ENCODE measurements at places on chromosomes 5 and 9.

DNA sequence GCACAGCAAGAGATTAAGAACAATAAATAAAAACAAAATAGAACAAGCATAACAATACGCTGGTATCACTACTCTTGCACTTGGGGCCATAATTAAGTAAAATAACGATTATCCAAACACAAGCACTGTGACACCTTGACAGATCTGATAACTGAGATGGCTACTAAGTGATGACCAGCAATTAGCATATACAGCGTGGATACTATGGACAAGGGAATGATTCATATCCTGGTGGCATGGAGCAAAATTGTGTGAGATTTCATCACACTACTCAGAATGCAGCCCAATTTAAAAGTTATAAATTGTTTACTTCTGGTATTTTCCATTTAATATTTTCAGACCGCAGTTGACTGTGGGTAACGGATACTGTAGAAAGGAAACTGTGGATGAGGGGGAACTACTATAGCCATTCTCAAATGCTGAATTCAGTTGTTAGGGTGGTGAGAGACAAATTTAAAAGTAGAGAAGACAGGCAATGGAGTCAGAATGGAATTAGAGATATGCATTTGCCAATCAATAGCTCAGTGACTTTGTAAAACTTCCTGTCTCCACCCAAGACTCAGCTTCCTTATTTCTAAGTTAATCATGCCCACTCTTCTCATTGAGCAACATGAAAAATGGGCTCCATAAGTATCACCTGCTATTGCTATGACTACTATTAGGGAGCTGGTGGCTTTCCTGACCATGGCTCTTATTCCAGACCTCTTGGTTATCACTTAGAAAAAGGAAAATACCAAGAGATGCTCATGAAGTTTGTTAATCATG, 300.8 kb downstream of the TRIM32 start:
- no peak for DNase-seq

GRCh38 chr9:91162311-91162710, 199.4 kb downstream of the AUH start:
- no peak for DNase-seq

DNA sequence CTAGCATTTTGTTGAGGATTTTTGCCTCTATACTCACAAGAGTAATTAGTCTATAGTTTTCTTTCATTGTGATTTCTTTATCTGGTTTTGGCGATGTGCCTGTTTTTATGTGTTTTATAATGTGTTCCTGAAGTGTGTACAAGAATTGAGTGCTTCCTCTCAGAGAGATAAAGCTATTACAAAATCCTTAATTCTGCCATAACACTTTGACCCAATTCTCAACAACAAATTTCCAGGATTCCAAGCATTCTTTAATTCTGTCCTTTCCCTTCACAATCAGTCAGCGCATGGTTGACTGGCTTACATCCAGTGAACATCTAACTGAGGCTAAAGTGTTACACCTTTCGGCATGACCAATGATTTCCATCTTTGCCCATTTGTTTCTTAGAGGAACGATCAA, 282.9 kb upstream of the MVB12B start:
- DNase-seq, result no peak

DNA sequence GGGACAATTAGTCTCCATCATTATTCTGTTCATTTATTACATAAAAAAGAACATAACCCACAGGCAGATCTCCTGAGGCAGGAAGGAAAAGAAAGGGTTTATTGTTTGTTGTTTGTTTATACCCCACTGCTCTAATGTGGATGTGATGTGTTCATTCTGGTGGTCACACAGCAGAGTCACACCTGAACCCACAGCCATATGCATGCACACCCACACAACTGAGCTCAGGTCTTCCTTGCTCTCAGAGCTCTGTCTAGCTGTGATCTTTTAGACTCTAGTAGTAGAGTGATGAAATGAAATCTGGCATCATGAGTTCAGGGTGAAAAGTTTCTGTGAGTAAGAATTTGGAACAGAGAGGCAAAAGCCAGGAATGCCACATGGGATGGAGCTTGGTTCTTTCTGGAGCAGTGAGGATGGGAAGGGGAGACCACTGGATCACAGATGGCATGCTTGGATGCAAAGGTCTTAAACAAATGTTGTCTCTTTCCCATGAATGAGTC, 227.0 kb downstream of the PAPPA start:
- no peak for DNase-seq

GRCh38 chr5:33479311-33479710, 38.5 kb downstream of the TARS1 start:
- DNase-seq, result no peak

DNA sequence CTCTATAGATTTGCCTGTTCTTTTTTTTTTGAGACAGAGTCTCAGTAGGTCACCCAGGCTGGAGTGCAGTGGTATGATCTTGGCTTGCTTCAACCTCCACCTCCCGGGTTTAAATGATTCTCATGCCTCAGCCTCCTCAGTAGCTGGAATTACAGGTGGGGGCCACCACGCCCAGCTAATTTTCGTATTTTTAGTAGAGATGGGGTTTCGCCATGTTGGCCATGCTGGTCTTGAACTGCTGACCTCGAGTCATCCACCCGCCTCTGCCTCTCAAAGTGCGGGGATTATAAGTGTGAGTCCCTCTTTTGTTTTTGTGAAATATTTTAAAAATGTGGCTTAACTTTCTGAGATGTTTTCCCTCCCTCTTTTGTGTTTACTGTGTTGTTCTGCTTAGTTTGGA, 29.2 kb downstream of the HSPA4 start:
- no peak for DNase-seq

- peak; percentile 3 for DNase-seq
These were observed 84.3 kb upstream of the SHB start for GRCh38 chr9:38153152-38153909.

GRCh38 chr9:14058325-14058688, 255.6 kb downstream of the NFIB start:
- no peak for DNase-seq

- no peak for DNase-seq
These were observed 143.4 kb downstream of the CDH12 start for GRCh38 chr5:22709743-22710142.

GRCh38 chr9:112097712-112098688, 77.1 kb downstream of the SUSD1 start:
- DNase-seq, result peak; percentile 50

DNA sequence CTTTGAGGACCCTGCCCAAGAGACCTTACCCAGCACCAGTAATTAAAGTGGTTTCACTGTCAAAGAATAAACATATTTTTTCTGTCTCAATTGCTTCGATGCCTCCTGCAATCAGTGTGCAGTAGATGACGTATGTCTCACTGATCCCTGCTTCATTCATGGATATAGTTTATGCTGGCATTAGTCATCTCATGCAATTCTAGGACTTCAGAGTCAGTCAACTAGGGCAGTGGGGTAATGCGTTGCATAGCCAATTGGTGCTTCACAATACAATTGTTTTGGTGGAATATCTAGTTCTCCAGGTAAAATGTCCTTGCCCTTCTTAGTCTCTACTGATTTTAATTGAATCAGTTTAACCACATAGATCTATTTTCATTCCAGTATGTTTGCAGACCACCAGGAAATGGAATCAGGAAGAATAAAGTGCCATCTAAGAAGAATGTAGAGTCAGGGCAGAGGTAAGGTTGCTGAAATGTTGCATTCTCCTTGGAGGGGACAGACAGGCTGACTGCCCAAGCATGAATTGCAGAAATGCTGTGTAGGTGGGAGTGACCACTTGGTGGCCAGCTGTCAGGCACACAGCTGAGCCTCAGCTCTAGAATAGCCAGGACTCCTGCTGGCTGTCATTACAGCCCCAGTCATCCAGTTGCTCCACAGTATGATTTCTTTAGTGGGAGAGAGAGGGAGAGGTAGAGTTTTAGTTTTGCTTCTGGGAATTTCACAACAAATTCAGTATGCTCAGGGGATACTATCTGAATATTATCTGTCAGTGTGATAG, 73.5 kb upstream of the MEGF10 start:
- DNase-seq, result no peak

DNA sequence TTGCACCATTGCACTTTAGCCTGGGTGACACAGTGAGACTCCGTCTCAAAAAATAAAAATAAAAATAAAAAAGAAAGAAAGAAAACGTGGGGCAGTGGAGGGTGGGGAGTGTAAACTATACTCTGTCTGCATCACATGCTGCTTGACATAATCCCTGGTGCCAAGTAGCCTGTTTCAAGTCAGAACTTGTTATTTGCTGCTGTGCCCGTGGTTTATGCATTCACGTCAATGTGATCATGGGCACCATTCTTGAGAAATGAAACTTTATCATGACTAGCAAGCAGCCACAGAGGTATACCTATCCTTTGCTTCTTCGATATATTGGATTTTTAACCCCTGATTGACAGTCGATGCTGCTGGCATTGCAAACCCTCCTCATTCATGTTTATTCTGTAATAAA, 4.1 kb upstream of the SMU1 start:
- no peak for DNase-seq

DNA sequence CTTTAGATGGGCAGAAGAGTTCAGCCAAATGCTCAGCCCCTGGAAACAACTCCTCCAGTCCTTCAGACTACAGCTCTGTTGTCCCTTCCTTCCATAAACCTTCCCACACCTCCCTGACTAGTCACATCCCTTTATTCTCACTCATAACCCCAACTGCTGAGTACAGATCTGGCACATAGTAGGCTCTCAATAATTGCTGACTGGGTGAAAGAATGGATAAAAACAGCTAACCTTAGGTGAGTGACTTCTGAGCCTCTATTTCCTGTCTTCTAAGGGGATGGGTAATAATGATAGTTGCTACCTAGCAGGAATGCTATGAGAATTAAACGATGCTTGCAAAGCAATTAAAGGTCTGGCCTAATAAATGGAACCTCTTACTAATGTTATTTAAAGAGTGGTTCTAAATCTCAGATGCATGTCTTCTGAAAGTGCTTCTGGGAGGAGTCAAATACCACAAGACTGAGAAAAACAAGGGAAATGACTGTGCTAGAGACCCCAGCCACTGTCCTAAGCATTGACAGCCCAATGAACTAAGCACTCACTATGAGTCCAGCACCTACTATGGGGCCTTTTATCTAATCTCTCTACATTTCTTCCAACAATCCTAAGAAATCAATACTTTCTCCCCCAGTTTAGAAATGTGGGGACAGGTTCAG, 2.5 kb upstream of the NR6A1 start:
- no peak for DNase-seq

- DNase-seq, result no peak
These were observed 11.0 kb downstream of the ZBTB5 start for GRCh38 chr9:37454238-37454637.

- DNase-seq, result peak; percentile 12
These were observed 370.0 kb downstream of the ZSWIM6 start for GRCh38 chr5:61701877-61702602.

GRCh38 chr9:127506814-127507750, 55.8 kb downstream of the LRSAM1 start:
- DNase-seq, result no peak

GRCh38 chr9:3477236-3477834, 48.5 kb downstream of the RFX3 start:
- DNase-seq, result no peak

DNA sequence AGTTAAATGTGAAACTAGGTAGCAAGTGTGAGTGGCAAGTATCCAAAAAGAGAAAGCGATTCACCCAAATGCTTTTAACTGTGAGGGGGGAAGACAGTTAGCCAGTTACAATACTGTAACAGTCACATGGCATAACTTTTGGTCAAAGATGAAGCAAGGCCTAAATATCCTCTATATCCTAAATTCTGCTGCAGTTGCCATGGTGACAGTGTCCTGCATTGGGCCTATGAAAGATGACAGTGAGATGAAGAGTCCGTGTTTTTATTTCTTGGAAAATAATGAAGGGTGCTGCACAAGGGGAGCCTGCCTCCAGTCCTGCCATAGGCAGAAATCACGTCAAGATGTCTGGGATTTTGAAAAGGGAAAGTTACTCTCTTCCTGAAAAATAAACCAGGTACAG, 534.6 kb downstream of the NTRK2 start:
- DNase-seq, result no peak

GRCh38 chr5:127907907-127908306, 175.7 kb upstream of the SLC12A2 start:
- no peak for DNase-seq

GRCh38 chr5:86118542-86118941, 499.2 kb upstream of the COX7C start:
- DNase-seq, result no peak

- DNase-seq, result no peak
These were observed 82.4 kb downstream of the PTCH1 start for GRCh38 chr9:95434116-95435073.

- no peak for DNase-seq
These were observed 589.8 kb downstream of the PRELID2 start for GRCh38 chr5:145245354-145245753.

GRCh38 chr9:116691607-116692006, 4.5 kb downstream of the TRIM32 start:
- DNase-seq, result no peak

GRCh38 chr9:112841261-112841660, 49.4 kb downstream of the SLC46A2 start:
- peak; percentile 80 for DNase-seq

GRCh38 chr9:121133104-121133816, 58.5 kb downstream of the CNTRL start:
- DNase-seq, result no peak

GRCh38 chr5:177096162-177097015, 9.7 kb downstream of the FGFR4 start:
- no peak for DNase-seq

DNA sequence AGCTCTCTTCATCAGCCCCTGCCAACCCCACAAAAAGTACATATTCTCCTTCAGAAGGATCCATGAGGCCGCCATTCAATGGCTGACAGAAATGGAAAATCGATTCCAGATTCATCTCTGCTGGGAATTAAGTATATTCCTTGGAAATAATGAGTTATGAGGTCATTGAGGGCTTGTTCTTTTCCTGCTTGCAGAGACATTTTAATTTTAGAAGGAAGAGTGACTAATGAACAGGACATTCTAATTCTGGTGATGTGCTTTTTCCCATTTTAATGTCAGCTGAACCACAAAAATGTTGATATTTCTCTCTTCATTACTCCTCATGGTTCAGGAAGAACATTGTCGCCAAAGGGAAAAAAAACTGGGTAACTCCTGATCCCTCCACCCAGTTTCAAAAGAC, 314.0 kb downstream of the PIK3R1 start:
- DNase-seq, result no peak

Measured in globus pallidus (tissue), 1 donor.